Stimulated activated CD4-positive, alpha-beta T cell treated with anti-CD3 and anti-CD28 coated beads, TNF-alpha, amount 100 ng/mL, for 4 hours (primary cell): ENCODE measurements at places on chromosomes 13 and 19.

GRCh38 chr19:28636016-28636629, 576.8 kb downstream of the UQCRFS1 start:
- DNase-seq, result no peak

- DNase-seq, result no peak
These were observed 82.8 kb upstream of the MRI1 start for GRCh38 chr19:13681509-13681908.

- DNase-seq, result no peak
These were observed 12.0 kb upstream of the GAS6 start for GRCh38 chr13:113875837-113876281.

GRCh38 chr19:14440049-14440448, 6.9 kb downstream of the PKN1 start:
- peak; percentile 51 for DNase-seq

- no peak for DNase-seq
These were observed 19.6 kb downstream of the IER2 start for GRCh38 chr19:13169769-13170168.

- DNase-seq, result no peak
These were observed 44.2 kb downstream of the TBC1D4 start for GRCh38 chr13:75437582-75438318.

GRCh38 chr13:43058831-43059230, 35.4 kb downstream of the DNAJC15 start:
- no peak for DNase-seq

DNA sequence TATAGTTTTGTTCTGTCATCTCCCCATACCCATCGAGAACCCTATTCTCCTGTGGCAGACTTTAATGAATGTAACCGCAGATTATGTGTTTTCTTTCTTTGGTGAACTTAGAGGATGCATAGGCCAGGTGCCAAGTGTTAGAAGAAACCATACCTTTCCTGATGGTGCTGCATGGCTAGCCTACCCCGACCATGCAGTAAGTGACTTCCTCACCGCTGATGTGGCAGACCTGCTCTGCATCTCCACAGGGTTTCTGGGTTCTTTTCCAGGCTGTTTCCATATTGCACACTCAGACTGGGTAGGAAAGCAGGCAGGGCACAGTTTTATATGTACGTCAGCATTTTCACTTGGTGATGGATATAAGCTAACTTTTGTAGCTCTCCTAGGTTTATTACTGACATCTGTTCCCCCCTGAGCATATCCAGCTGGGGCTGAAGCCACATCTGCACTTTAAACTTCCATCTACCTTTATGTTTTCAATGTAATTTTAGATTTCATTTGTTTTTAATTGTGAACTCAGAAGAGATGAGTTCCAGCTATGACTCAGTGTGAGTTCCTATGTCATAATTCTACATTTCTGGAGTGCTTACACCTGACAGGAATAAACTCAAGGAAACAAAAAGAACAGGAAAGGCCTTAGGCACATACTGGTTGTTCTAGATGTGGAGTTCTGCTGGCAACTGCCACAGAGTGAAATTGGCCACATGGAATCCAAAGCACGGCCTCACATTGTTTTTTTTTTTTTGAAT, 42.3 kb downstream of the LRCH1 start:
- no peak for DNase-seq

DNA sequence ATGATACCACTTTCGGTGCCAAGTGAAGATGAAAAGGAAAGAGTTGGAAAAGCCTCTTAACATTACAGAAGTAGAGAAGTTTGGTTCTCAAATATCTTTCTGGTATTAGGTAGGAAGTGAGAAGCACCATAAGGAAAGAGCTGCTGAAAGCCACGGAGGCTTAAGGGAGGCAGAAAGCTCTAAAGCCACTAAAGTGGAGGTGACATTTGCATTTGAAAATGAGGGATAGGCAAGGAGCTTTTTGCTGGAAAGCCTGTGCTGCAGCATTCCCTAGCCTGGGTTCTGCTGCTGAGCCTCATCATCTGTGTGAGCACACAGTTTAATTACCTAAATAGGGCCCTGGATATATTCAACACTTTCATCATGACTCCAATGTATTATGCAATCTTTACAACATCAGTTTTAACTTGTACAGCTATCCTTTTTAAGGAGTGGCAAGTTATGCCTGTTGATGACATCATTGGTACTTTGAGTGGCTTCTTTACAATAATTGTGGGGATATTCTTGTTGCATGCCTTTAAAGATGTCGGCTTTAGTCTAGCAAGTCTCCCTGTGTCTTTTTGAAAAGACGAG, 315.4 kb downstream of the RBM26 start:
- DNase-seq, result no peak

DNA sequence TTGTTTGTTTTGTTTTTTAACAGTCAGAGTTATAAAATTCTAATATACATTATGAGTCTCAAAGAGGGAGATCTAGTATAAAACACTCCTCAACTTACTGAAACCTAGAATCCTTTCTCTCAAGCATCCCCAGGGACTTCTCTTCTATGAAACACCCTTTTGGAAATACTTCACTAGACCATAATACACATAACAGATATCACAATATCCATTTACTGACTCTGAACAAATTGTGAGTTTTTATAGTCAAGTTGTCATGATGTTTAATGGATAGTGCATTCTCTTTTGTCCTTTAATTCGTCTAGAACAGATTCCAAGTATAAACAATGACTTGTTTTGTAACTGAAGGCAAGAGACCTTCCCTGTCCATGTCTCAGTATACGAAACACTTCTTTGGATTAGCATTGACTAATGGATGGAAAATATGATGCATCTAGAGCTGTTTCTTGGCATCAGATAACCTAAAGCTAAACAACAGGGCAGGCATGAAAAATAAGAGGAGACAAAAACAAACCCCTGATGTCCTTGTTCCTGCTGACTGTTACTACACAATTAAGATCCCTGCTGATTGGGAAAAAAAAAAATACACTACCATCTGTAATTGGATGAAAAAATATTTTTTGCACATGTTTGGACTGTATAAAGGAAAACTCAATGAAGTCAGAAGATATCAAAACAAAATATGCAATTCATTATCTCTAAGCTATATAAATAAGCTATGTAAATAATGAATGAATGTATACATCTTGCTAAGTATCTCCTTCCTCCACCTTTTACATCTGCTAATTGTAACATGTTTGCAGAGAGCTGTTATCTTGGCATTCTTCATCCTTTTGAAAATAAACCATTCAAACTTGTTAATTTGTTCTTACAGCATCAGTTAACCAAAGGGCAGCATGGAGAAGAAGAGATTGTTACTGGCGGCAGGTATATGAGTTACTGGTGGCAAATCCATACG, 214.2 kb downstream of the LACC1 start:
- no peak for DNase-seq

DNA sequence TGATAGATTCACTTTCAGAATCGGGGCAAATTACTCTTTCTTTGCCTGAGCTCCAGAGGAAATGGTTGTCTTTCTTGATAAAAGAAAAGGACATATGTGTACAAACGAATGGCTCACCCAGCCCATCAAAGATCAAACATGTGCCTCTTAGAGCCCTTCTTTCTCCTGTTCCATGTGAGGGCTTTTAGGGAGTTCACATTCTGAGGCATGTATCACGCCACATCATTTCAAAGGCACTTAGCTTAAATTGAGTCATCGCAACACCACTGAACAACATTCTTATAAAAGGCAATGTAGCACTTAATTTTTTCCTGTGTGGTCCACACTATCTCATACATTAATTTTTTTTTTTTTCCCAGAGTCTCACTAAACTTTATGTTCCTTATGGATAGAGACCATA, 521.0 kb downstream of the SUCLA2 start:
- DNase-seq, result no peak

- no peak for DNase-seq
These were observed at the start of gene SPINT2 for GRCh38 chr19:38264486-38265212. Gene SPINT2, plus strand, starts transcription at chr19:38264573. Its CDS starts 320 bp downstream, at chr19:38264893.

DNA sequence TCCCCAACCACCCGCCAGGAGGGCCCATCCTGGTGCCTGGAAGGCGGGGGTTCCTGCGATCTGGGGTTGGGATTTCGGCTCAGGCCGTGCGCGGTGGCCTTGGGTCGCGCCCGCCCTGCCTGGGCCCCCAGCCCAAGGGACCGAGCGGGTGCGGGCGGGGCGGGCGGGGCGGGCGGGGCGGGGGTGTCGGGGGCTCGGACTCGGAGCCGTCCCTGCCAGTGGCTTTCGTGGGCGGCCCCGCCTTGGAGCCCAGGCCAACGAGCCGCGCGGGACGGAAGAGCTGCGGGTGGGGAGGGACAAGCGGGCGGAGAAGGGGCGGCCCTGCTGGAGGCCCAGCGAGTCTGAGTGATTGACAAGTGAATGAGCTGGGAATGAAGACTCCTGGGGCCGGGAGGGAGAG, 24.6 kb upstream of the ZNF729 start:
- DNase-seq, result no peak

GRCh38 chr19:14039181-14039580, 7.6 kb downstream of the IL27RA start:
- no peak for DNase-seq

DNA sequence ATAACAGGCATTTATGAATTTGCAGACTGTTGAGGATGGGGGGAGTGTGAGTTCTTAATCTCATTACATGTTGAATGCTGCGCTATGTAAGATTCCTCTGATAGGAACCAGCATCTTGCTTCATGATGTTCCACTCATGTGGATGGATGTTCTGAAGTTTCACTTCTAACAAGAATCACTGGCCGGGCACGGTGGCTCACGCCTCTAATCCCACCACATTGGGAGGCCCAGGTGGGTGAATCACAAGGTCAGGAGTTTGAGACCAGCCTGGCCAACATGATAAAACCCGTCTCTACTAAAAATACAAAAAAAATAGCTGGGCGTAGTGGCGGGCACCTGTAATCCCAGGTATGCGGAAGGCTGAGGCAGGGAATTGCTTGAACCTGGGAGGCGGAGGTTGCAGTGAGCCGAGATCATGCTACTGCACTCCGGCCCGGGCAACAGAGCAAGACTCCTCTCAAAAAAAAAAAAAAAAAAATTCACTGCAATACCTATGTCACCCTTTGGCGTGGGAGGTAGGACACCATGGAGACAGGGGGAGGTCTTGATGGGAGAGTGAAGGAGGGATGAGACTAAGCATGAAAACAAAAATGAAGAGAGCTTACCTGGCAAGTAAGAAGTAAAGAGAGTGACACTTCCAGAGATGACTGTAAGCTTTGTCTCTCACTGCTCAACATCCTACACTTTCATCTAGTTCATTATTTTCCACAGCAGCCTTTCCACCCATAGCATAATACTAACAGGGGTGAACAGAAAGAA, 133.0 kb downstream of the DCT start:
- no peak for DNase-seq

GRCh38 chr19:7679771-7680605, 645 bp upstream of the TRAPPC5 start:
- DNase-seq, result no peak

DNA sequence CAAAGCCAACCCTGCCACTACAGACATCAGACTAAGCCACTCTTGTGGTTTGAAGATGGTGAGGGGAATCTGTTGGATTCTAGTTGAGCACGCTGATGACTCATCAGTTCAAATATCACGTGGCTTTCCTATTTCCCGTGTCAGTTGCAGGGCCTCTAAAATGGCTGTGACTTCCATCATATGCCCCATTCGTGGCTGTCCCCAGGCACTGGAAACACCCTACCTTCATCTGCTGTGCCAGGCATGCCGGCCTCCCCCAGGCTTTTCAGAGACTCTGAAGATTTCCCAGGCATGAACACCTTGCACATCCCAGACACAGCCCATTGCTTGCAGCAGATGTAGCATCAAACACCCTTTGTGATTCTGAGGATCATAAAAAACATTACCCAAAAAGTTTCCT, 659.9 kb downstream of the UQCRFS1 start:
- no peak for DNase-seq

- no peak for DNase-seq
These were observed 72.8 kb downstream of the HSPH1 start for GRCh38 chr13:31088826-31089420.

GRCh38 chr19:7910321-7911161, 4.1 kb upstream of the TGFBR3L start:
- no peak for DNase-seq

DNA sequence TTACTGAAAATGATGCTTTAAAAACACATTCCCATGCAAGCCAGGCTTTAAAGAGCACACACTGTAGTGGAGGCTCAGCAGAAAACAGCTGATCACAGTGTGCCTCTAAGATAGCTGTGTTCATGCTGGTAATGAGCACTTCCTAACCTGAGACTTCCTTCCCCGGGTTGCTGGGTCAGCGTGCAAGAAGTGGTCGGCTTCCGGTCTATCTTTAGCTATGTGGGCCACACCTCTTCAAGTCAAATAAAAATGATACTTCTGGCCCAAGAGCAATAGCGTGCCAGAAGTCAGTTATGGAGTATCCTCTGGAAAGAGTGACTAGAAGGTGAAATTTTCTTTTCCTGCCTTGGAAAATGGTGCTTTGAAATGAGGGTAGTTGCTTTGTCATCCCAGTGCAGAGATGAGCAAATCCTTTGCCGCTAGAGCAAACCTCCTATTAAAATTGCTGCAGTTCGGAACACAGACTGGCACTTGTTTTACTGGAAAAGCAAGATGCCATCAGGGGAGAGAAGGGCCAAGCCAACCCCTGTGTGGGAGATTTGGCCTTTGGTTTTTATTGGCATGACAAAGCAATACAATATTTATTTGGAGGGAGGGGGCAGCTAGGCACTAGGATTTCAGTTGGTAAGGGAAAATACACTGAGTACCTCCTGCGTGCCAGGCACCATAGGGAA, 64.2 kb downstream of the ARHGAP35 start:
- DNase-seq, result no peak

DNA sequence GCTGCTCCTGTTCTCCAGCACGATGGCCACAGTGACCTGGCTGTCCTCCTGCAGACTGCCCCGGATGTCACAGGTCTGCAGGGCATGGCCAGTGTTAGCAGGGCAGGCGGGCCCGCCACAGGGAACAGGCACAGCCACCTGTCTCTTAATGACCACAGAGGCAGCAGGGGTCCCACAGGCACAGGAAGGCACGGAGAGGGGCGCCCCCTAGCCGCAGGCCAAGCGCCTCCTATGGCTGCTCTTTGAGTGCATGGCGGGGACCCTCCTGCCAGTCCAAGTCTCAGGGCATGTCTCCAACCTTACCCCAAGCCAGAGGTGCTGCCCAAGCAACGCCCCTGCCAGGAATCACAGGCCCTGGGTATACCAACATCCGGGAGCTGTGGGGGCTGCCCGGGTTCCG, 14.1 kb downstream of the IZUMO4 start:
- no peak for DNase-seq

DNA sequence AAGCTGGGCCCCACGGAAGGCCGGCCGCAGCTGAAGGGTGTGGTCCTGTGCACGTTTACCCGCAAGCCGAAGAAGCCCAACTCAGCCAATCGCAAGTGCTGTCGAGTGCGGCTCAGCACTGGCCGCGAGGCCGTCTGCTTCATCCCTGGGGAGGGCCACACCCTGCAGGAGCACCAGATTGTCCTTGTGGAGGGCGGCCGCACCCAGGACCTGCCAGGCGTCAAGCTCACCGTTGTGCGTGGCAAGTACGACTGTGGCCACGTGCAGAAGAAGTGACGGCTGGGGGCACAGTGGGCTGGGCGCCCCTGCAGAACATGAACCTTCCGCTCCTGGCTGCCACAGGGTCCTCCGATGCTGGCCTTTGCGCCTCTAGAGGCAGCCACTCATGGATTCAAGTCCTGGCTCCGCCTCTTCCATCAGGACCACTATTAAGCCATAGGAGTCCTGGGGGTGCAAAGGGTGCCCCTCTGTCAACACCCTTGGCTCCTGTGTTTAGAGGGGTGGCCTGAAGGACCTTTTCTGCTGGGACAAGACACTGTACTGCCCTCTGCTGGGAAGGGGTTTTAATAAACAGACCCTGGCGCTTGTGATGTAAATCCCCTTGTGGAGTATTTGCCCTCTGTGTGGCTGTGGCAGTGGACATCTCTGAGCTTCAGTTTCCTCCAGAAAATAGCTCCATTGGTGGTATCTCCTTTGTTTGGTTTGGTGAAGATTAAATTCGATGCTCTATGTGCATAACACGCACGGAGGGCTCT, 1.9 kb downstream of the MRPS12 start:
- no peak for DNase-seq
